Stimulated activated CD4-positive, alpha-beta T cell treated with anti-CD3 and anti-CD28 coated beads, Interleukin-1b, Interleukin-23, amount 100 ng/mL, for 1 hour (primary cell): ENCODE measurements at places on chromosomes 13 and 19.

- DNase-seq, result no peak
These were observed 2.1 kb downstream of the ACTN4 start for GRCh38 chr19:38649305-38650171.

GRCh38 chr13:53783471-53783870, 754.9 kb downstream of the OLFM4 start:
- no peak for DNase-seq

DNA sequence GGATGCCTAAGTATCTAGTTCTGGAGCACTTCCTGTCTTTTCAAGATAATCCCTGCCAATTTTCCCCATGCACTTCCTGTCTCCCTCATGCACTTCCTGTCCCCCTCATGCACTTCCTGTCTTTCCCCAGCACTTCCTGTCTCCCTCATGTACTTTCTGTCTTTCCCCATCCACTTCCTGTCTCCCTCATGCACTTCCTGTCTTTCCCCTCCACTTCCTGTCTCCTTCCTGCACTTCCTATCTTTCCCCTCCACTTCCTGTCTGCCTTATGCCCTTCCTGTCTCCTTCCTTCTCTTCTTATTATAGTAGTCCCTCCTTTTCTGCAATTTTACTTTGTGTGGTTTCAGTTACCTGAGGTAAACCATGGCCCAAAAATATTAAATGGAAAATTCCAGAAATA, 3.0 kb upstream of the TNNT1 start:
- no peak for DNase-seq

DNA sequence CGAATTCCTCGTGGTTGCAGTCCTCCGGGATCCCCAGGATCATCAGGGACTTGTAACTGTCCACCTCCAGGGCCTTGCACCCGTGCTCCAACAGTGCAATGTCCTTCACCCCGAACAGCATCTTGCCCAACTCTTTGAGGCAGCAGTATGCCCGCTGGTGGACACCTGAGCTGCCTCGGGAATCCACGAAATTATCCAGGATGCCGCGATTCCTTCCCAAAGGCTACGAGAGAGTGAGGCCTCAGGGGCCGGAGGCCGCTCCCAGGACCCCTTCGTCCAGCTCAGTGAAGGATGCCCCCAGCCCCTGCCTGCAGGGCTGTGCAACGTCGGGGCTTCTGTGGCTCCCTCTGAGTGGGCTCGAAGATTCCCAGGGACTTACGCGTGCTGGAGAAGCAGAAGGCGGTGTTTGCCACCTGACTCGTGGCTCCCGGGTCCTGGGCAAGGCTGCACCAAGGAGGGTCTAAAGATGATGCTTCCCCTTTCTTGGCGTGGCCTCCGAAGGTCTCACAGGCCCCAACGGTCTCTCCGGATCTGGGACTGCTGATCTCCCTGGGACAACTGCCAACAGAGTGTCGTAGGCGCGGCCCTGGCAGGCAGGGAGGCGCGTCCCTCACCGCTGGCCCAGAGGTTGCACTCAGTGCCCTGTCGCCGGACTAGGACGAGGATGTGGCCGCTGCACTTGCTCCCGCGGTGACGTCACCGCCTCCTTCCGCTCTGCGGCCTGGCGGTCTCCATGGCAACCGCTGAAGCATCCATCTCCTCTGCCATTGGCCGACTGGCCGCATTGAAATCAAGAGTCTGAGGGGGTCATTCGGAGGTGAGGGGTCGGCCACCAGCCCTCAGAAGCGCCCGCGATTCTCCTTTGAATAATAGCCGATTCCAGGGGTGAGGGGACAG, at the start of gene PNMA8C:
PNMA8C (minus strand) TSS at position 698 of the 897 bp plus-strand sequence; CDS start at position 121, 577 bp downstream.
- DNase-seq, result no peak

- DNase-seq, result no peak
These were observed 52.4 kb downstream of the RFX2 start for GRCh38 chr19:6057651-6058517.

- no peak for DNase-seq
These were observed 34.4 kb upstream of the TUBGCP3 start for GRCh38 chr13:112622375-112622774.

- DNase-seq, result no peak
These were observed 100.8 kb downstream of the UBL3 start for GRCh38 chr13:29749401-29750182.

GRCh38 chr19:11116507-11116906, 27.2 kb downstream of the LDLR start:
- no peak for DNase-seq

DNA sequence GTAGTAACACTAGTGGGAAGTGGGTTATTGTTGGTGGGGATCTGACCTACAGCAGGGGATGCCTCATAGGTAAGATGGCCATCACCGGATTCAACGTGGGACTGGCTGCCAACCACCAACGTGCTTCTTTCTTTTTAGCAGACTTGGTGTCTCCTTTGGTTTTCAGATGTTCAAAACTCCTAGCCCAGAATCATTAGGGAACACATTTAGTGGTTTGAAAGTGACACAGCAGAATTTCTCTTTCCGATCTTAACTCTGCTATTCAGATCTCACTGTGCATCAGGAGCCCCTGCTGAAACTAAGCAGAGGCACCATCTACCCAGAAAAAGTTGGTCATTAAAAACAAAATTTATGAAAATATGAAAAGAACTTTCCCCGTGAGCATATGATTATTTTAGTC, 36.7 kb upstream of the PCDH8 start:
- DNase-seq, result no peak

DNA sequence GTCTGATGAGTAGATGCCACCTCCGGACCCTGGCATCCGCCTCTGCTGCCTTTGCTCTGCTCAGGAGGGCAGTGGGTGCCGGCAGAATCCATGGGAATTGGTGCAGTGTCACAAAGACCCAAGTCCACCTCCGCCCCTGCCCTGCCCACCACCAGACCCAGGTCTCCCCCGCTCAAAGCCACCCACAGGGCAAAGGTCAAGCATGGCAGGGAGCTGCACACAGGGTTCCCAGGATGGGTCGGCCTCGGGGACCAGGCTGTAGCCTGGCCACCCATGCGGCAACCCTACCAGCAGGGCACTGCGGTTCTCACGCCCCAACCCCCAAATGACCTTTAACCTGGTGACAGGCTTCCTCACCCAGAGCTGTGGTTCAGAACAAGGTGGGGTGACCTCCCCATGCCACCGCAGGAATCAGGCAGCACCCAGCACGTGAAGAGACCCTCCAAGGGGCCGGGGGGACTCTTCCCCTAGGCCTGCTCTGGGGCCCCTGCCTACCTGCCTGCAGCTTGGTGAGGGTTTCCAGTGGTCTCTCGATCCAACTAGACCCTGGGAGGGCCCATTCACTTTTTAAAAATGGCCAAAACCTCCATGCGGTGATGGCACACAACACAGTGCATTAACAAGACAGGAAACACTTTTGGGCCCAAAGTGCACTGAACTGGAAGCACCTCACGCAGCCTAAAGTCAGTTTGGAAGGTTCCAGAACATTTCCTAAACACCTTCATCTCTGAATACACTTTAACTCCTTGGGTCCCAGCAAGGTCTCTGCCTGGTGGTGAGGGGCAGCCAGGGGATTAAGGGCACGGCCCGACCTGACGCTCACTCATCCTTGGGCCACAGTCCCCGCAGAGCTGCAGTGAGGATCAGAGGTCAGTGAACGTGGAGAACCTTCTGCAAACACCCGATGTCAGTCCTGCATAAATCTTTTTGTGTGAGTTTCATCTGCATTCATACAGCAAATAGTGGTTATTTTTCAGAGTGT, 11.0 kb downstream of the GAS6 start:
- no peak for DNase-seq

DNA sequence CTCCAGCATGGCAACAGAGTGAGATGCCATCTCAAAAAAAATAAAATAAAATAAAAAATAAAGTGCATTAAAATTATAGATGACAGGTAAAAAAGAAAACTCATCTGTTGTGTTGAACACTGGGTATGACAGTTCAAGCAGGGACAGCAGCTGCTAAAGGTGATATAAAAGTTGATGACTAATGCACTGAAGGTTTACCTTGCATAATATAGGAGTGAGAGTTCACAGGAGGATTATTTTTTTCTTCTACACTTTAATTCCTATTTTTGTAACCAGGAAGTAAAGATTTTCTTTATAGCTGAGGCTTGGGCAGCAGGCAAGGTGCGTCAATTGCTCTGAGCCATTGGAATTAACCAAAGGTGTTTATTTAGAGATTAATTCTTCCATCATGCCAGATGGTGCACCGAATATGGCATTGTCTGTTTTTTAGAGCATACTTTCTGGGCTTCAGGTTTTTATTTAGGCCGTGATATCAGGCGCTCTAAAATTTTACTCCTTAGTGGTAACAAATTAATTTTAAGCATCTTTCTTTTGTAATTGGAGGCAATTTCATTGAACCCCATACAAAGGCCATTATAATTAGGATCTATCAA, 337.0 kb upstream of the SLC10A2 start:
- DNase-seq, result no peak

DNA sequence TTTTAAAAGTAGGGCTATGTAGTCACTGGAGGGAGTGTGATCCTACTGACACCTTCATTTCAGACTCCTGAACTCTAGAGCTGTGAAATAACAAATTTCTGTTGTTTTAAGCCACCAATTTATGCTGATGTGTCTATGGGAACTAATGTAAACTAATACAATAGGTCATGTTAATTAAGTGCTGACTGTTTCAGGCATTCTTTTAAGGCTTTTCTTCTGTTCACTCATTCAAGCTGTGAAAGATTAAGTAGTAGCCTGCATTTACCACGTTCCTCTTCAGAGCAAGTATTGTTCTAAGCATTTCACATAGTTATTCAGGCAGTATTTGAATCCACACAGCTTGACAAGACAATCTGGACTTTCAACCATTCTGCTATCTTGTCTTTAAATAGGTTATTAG, 1135.0 kb downstream of the SLITRK1 start:
- DNase-seq, result no peak
